Tibial nerve (tissue), 4 donors: ENCODE measurements at places on chromosomes 16 and 17. TPM values are rescaled to one million over a fixed set of nuclear protein-coding genes. Genes with fewer than 3 reads are reported as not detected.

DNA sequence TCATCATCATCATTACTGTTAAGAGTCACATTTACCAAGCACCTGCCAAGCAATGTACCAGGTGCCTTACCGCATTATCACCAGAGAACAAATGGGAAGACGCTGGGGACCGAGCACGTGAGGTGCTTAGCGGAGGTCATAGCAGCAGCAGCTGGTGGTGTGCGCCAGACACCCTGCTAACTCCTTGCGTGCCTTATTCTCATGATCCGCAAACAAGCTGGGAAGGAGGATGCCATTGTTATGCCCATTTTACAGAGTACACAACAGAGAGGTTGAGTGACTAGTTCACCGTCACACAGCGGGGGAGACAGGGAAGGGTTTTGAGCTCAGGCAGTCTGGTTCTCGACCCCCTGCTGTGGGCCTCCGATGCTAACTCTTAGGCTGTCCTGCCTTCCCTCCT, 7.3 kb downstream of the ATP2A3 start:
- H3K27me3 ChIP-seq, result no peaks in the 10 kb centered on the region
- no peaks in the 10 kb centered on the region for H3K36me3 ChIP-seq
- no peak for DNase-seq
- no peak overlapping the region for H3K27ac ChIP-seq

DNA sequence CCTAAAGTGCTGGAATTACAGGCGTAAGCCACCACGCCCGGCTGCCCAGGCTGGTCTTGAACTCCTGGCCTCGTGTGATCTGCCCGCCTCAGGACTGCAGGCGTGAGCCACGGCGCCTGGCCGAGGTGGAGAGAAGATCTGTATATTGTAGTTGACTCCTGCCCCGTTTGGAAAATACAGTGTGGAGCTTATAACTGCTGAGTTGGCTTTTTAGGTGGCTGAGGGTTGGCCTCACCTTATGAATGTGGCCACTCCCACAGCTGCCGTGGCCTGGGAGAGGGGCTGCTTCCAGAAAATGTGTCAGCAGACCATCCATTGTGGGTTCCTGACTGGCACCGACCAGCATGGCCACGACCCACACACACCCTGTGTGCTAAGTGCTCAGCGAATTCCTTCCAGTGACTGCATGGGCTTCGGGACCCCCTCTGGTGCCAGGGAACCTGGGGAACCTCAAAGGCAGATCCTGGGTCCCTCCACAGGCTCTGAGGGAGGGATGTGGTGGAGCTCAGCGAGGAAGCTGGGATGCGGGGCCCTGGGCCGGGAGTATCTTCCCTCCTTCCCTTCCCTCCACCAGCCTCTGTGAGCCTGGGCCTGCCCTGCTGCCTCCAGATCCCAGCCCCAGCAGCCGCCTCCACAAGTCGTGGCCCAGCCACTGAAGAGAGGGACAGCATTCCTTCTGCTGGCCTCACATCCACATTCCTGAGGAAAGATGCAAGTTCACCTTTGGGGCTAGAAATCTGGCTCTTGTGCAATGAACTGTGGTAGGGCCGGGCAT, 10.9 kb upstream of the RAB11FIP3 start:
- H3K36me3 ChIP-seq, result no peaks in the 10 kb centered on the region
- no peak overlapping the region for H3K4me3 ChIP-seq
- no peaks in the 10 kb centered on the region for H3K4me1 ChIP-seq
- no peak for DNase-seq
- no peak overlapping the region for H3K27ac ChIP-seq

DNA sequence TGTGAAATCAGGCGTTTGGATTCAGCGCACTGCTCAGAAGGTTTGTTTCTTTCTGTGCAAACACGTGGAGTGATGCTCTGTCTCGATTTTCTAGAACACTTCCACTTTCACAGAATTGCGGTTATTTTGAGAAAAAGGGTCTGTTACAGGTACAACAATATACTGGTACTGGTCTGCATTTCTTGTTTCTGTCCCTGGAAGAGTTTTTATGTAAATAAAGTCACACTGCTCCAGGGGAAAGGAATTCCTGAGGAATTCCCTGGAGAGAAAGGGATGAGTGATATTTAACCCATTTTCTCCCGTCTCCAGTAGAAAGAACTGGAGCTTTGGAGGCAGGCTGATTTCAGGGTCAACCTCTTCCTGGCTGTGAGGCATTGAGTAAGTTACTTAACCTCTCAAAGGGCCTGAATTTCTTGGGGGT, 16.2 kb upstream of the RMI2 start:
- no peaks in the 10 kb centered on the region for H3K27me3 ChIP-seq
- no peak overlapping the region for H3K4me3 ChIP-seq
- no peaks in the 10 kb centered on the region for H3K36me3 ChIP-seq
- H3K4me1 ChIP-seq, result peaks cover 9% of the 10 kb centered on the region

ULK2 gene
- total RNA-seq, result 31.6 TPM

DNA sequence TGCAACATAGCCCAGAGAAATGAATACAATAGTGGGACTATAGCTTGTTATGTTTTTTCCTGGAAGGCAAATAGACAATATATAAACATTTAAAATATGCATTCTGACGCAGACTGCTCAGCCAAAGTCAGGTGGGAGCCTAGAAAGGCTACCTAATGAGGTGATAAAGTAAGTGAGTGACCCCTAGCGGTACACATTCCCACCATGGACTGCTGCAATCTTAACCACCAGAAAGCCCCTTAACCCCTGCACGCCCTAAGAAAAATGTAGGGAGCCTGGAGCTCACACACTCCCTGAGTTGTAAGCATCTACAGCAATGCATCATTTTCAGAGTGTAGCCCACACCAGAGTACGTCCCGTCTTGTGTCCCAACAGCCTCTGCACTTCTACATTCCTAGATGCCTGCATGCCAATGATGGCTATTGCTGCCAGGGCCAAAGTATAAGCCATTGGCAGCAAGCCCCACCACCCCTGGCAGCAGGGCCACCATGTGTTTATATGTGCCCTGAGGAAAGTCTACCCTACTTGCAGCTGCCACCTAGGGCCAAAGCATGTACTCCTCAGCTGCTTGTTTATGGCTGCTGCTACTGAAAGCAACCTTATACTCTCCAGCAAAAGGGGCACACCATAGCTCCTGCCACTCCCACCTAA, 127.6 kb downstream of the KIF2B start:
- H3K4me3 ChIP-seq, result no peak overlapping the region
- H3K4me1 ChIP-seq, result no peaks in the 10 kb centered on the region
- H3K36me3 ChIP-seq, result no peaks in the 10 kb centered on the region
- no peaks in the 10 kb centered on the region for H3K27me3 ChIP-seq
- no peak overlapping the region for H3K27ac ChIP-seq

GRCh38 chr17:77177002-77177741, 36.4 kb downstream of the SEC14L1 start:
- no peak overlapping the region for H3K27ac ChIP-seq
- no peak for DNase-seq
- no peak overlapping the region for H3K4me3 ChIP-seq
- H3K36me3 ChIP-seq, result peaks cover 28% of the 10 kb centered on the region
- no peaks in the 10 kb centered on the region for H3K27me3 ChIP-seq
- peaks cover 41% of the 10 kb centered on the region for H3K4me1 ChIP-seq

CTRB1 gene
- total RNA-seq, result 24.3 TPM
